ENCODE measurements at places on chromosomes 4 and X. TPM values are rescaled to one million over a fixed set of nuclear protein-coding genes. Genes with fewer than 3 reads are reported as not detected.
A peak's percentile ranks its signal among the peaks of the same experiment; 100 is the strongest.

GRCh38 chr4:89836897-89837384, at the start of gene SNCA:
Gene SNCA, minus strand, starts transcription at chr4:89837161. Its CDS starts 1,494 bp downstream, at chr4:89835667.
- no peaks in the 10 kb centered on the region for H3K27me3 ChIP-seq
- peaks cover 3% of the 10 kb centered on the region for H3K36me3 ChIP-seq
- peaks cover 12% of the 10 kb centered on the region for H3K4me1 ChIP-seq
- no peak for DNase-seq

The DNAAF6 gene
- not detected for polyA plus RNA-seq

DNA sequence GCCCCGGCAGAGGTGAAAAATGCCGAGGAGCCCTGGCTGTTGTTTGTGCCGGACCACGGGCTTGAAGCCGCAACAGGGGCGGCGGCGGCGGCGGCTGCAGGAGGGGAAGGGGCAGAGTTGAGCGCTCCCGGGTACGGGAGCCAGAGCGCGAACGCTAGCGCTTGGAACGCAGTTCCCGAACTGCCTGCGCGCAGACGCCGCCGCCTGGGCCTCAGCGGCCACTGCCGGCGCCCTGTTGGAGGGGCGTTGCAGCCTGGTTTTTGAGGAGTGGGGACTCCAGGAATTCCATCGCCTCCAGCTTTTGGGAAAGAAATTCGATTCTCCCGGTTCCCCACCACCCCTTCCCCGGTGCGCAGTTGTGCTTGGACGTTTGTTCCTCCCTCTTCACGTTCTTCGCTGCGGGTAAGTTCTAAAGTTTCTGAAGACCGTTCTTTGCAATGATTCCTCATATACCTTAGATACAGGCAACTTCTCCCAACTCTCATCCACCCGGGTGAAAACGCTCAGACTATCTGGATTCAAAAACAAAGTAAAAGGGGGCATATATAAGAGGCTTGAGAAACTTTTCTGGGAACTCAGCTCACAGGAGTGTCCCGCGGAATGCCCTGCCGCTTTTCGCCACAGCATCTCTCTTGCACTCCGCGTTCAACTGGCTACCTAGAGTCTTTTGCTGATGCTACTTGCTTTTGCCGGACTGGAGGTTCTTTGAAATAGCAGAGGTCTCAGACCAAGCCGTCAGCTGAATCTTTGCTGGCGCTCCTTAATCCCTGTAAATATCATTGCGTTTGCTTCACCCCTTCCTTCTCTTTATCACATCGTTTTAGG, 1.0 kb downstream of the FAT4 start:
- no peaks in the 10 kb centered on the region for H3K36me3 ChIP-seq
- H3K27me3 ChIP-seq = no peaks in the 10 kb centered on the region
- H3K4me1 ChIP-seq = peaks cover 8% of the 10 kb centered on the region
- H3K4me3 ChIP-seq = peak overlapping the region; percentile 83

The GAB3 gene
- polyA plus RNA-seq = 0.33 TPM

The UPF3B gene
- polyA plus RNA-seq = 4.9 TPM

The SRPX gene
- 166 TPM for polyA plus RNA-seq

The PCDH7 gene
- polyA plus RNA-seq = 28.1 TPM

DNA sequence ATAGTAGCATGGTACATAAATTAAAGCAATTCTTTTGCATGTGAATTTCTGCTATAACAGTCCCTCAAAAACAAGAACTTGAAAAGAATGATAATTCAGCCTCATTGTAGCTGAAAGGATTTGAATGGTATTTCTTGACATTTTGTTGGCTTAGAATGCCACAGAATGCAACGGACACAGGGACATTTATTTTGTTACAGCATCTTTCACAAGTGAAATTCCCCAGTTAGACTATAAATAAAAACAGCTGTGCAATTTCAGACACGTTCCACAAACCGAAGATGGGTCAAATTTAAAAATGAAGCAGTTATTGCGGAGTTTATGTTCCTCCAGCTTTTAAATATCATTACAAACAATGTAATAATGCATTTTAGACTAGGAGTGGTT, 82.8 kb upstream of the AMELX start:
- no peak overlapping the region for H3K27ac ChIP-seq
- no peaks in the 10 kb centered on the region for H3K27me3 ChIP-seq
- no peak overlapping the region for H3K4me3 ChIP-seq
- no peaks in the 10 kb centered on the region for H3K4me1 ChIP-seq
- DNase-seq = no peak

DNA sequence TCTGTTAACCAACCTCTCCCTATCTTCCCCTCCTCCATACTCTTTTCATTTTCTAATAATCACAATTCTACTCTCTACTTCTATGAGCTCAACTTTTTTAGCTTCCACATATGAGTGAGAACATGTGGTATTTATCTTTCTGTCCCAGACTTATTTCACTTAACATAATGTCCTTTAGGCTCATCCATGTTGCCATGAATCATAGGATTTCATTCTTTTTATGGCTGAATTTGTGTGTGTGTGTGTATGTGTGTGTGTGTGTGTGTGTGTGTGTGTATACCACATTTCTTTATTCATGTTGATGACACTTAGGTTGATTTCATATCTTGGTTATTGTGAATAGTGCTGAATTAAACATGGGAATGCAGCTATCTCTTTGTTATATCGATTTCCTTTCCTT, 37.4 kb downstream of the RUFY3 start:
- no peaks in the 10 kb centered on the region for H3K4me1 ChIP-seq
- H3K27me3 ChIP-seq = no peaks in the 10 kb centered on the region
- H3K36me3 ChIP-seq = no peaks in the 10 kb centered on the region
- no peak for DNase-seq
- H3K4me3 ChIP-seq = no peak overlapping the region

GRCh38 chr4:98908703-98909262, 20.1 kb downstream of the EIF4E start:
- peaks cover 42% of the 10 kb centered on the region for H3K4me1 ChIP-seq
- H3K27ac ChIP-seq = peak overlapping the region; percentile 62
- no peak for DNase-seq
- H3K4me3 ChIP-seq = no peak overlapping the region

DNA sequence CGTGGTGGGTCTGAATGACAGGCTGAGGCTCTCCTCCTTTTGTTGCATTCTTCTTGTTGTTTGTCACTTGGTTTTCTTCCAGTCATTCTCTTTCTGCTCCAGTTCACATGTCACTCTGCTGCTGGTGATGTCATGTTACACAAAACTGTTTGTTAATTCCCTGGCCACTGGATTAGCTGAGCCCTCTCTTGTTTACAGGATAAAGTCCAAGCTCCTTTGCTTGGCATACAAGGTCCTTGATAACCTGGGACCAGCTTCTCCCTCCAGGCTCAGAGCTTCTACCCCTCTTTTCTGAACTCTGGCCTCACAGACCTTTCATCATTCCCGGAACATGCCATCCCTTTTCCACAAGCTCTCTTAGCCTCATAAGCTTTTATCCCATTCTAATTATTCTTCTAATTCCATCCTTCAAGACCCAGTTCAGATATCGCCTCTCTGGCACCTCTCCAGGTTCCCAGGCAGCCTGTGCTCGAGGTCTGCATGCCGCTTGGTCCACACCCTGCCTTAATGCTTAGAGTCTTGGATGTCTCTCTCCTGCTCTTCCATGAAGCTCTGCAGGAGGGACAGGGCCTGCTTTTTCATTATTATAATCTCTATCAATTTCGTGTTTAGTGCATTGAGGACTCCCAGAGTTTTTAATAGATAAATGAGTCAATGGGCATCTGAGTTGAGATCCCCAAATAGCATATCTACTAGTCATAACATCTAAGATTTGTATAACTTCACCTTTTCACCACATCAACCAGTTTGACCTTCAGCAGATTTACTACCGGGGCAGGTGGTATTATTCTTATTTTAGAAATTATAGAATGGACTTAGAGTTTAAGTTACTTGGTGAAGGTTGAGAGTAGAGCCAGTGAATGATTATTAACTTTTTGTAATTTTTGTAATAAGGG, 98.7 kb downstream of the TMEM131L start:
- no peaks in the 10 kb centered on the region for H3K27me3 ChIP-seq
- H3K27ac ChIP-seq = no peak overlapping the region
- H3K4me3 ChIP-seq = no peak overlapping the region
- H3K36me3 ChIP-seq = peaks cover 2% of the 10 kb centered on the region

- DNase-seq = no peak
- no peak overlapping the region for H3K4me3 ChIP-seq
- H3K4me1 ChIP-seq = no peaks in the 10 kb centered on the region
Measured at GRCh38 chr4:253936-254756, 51.1 kb downstream of the ZNF732 start.

DNA sequence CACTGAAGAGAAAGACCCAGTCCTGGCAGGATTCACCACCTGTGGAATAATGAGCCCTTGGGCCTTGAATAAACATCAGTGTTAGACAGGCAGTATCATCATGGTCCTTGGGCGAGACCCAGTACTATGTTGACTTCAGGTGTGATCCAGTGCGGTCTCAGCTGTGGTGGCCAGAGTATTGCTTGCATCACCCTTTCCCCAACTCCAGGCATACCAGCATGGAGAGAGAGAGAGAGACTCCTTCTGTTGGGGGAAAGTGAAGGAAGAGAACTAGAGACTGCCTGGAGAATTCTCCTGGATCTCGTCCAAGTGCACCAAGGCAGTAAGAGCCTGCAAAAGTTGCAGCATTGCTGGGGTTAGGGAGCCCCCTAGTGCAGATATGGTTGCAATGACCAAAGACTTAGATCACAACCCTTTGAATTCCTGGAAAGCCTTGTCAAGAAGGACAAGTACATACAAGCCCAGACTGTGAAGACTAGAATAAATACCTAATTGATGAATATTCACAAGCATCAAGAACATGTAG, 61.1 kb upstream of the VAMP7 start:
- H3K4me1 ChIP-seq = peaks cover 2% of the 10 kb centered on the region
- DNase-seq = peak; percentile 83
- no peak overlapping the region for H3K4me3 ChIP-seq
- no peak overlapping the region for H3K27ac ChIP-seq
- no peaks in the 10 kb centered on the region for H3K27me3 ChIP-seq

- no peak for DNase-seq
- no peaks in the 10 kb centered on the region for H3K36me3 ChIP-seq
- H3K27ac ChIP-seq = no peak overlapping the region
Measured at GRCh38 chrX:117538178-117539089, 578.2 kb downstream of the KLHL13 start.

DNA sequence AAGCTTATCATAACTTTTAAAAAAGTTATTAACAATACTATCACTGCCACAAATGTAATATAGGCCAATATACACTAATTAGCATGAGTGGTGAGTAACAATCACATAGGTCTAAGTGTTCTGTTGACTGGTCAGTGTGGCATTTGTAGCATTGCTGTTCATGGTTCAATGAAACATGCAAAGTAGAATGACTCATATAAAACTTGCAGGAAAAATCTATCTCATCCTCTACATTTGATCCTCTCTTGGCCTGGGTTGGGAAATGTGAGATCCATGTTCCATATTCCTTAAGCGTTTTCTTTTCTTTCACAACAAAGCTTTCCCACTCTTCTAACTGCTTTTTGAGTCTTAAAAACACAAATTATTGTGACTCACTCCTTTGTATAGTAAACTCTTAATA, 1418.7 kb downstream of the FSTL5 start:
- H3K4me3 ChIP-seq = no peak overlapping the region
- no peaks in the 10 kb centered on the region for H3K36me3 ChIP-seq
- DNase-seq = no peak
- H3K27me3 ChIP-seq = no peaks in the 10 kb centered on the region
- H3K27ac ChIP-seq = no peak overlapping the region

DNA sequence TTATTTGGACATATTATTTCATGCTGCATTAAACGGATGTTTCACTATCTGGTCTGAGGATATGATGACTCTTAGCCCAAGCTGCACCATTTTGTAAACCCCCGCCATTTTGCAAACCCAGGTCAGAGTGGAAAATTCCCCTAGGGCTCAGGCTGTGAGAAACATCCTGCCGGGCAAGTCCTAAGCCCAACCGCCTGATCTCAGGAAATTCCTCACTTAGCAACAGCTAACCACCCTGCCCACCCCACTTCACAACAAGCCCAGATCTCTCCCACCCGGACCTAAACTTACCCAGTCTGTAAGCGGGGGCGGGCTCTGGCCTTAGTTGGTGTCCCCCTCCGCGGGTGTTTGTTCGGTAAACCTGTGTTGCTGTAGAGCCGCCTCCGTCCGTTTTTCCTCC, 2747.1 kb downstream of the PCDH7 start:
- H3K27me3 ChIP-seq = no peaks in the 10 kb centered on the region
- H3K36me3 ChIP-seq = no peaks in the 10 kb centered on the region
- no peak overlapping the region for H3K4me3 ChIP-seq
- H3K4me1 ChIP-seq = no peaks in the 10 kb centered on the region

- H3K36me3 ChIP-seq = no peaks in the 10 kb centered on the region
- peaks cover 3% of the 10 kb centered on the region for H3K4me1 ChIP-seq
- no peak for DNase-seq
- H3K27me3 ChIP-seq = peaks cover 27% of the 10 kb centered on the region
Measured at GRCh38 chr4:21947791-21948346, 703 bp downstream of the KCNIP4 start.

- no peak overlapping the region for H3K4me3 ChIP-seq
- H3K36me3 ChIP-seq = peaks cover 4% of the 10 kb centered on the region
- H3K27ac ChIP-seq = no peak overlapping the region
- no peak for DNase-seq
- peaks cover 36% of the 10 kb centered on the region for H3K4me1 ChIP-seq
Measured at GRCh38 chr4:145882604-145883003, 56.0 kb downstream of the ZNF827 start.

DNA sequence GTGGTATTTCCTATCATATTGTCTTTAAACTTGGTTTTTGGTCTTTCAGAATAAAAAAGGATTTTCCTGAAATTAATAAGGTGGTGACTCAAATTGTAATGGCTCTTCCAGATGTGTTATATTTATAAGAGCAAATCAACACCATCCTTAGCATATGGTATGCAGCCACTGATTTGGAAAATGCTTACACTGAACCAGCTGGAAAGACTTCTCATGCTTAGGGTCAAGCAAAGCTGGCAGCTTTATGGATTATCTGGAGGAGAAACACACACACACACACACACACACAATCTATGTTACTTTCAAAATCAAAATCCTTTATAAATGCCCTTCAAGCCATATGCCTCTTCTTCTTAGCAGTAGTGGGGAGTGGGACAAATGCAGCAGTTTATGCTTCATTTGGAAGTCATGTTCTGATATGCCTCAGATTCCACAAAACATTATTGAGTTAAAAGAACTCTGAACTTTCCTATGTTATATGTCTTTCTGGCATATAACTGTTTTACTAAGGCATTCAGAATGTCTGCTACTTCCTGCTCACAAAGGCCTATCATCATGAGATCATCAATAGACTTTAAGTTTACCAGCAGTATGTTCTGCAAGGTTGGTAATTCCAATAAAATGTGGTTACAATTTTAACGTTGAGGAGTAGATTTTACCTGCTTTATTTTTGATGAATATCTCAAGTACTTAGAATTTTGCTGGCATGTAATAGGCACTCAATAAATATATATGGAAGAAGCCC, 72.9 kb upstream of the PRDM5 start:
- no peak overlapping the region for H3K27ac ChIP-seq
- H3K36me3 ChIP-seq = no peaks in the 10 kb centered on the region
- H3K27me3 ChIP-seq = no peaks in the 10 kb centered on the region

The HSFX2 gene
- polyA plus RNA-seq = 0.39 TPM

The TMPRSS11E gene
- 2.3 TPM for polyA plus RNA-seq
